ENCODE measurements at places on chromosomes 5 and 9.

DNA sequence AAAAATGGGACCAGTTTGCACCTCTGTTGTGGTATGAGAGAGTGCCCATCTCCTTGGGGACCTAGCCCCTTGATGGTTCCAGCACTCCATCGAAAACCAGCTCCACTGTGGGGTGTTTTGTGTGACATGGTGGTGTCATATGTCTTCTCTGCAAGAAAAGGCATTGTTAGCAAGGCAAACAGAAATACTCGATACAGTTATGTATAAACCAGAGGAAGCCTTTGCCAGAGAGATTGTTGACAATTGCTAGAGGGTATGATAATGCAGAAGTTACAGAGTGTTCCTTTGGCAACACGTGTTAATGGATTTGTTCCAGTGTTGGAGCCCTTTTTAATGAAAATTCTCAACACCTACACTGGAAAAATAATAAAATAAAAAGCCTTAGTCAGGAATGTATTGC lies 270.4 kb upstream of the DMRT1 start:
- no peak for DNase-seq

- DNase-seq: no peak
These were observed 100.7 kb downstream of the KLF4 start for GRCh38 chr9:107388890-107389289.

GRCh38 chr5:39678534-39678933 lies 253.8 kb upstream of the DAB2 start:
- DNase-seq: no peak

- no peak for DNase-seq
These were observed 194.7 kb downstream of the DNAH5 start for GRCh38 chr5:13749766-13750165.

DNA sequence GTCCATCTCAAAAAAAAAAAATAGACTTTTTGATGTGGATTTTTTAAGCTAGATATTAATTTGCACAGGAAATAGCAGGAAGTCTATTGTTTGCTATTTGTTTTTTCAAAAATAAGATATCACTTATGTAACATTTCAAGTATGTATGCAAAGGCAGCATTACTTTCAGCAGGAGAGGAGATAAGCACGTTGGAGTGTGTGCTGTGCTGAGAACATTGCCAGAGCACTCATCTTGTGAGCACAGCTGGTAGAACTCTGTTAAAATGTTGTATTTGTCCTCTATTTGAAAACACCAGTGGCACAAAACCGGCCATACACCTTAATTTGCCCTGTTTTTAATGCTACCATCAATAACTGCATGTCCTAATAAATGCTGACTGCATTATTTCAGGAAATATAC lies 1061.9 kb upstream of the CDH18 start:
- DNase-seq: no peak

DNA sequence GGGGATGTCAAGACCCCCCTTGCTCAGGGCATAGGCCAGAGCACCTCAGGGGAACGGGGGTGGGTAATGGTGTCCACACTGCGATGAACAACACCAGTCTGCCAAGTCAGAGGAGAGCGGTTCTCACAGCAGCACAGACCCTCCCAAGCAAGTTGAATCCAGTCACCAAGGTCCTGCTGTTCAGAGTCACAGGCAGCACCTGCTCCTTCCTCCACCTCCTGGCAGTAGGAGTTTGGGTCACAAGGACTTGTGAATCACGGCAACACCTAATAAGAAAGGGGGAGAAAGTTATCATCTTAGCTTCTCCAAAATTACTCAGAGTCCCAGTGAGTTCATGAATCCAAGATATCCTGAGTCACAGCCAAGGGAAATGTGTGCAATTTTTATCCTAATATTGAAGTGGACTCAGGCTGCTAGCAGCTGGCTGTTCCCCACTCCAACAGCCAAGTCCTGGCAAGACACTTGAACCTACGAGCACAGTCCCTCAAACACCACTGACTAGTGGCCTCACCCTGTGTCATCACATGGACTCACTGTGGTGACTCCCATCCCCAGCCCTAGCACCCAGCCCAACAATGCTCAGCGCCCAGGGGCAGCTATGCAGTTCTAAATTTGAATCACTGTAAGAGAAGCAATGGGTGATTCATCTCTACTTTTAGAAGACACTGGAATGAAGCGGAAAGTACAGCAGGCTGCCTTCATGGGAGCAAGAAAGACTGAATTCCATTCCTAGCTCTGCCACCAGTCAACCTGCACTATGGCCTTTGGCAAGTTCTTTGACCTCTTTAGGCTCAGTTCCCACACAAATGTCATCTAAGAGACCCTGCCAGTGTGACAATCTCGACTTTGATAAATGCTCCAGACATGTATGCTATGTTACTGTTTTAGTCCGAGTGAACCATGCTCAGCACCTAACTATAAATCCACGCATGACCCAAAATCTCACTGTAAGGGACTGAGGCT lies 113.7 kb downstream of the KLHL3 start:
- no peak for DNase-seq

GRCh38 chr5:33531824-33532223 lies 91.1 kb downstream of the TARS1 start:
- no peak for DNase-seq

DNA sequence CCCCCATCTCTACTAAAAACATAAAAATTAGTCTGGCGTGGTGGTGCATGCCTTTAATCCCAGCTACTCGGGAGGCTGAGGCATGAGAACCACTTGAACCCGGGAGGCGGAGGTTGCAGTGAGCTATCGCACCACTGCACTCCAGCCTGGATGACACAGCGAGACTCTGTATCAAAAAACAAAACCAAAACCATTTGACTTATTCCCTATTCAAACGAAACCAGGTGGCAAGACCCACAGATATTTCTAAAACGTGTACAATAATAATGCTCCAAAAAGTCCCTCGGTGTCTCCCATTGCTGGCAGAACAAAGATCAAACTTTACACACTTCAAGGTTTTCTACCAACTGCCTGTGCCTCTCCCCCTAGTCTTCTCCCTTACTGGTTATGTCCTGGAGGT lies 29.8 kb downstream of the HMGCR start:
- no peak for DNase-seq

DNA sequence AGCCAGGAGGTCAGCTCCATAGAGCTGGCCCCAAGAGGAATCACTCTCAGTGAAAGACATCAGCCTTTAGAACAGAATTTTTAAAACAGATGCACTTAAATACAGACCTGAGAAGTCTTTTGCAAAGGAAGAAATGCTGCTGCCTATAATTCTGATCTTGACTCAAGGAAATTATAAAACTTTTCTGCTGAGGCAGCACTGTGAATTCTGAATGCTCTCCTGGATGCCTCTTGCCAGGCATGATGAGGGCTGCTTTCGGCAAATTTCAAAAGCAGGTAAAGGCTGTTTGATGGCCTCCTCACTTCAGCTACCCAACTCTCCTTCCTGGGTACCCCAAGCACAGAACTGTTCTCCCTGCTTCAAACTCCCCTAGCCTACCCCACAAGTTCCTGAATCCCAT lies 174.8 kb downstream of the CDK5RAP2 start:
- no peak for DNase-seq

- no peak for DNase-seq
These were observed 262.9 kb downstream of the PIK3R1 start for GRCh38 chr5:68478301-68479095.

DNA sequence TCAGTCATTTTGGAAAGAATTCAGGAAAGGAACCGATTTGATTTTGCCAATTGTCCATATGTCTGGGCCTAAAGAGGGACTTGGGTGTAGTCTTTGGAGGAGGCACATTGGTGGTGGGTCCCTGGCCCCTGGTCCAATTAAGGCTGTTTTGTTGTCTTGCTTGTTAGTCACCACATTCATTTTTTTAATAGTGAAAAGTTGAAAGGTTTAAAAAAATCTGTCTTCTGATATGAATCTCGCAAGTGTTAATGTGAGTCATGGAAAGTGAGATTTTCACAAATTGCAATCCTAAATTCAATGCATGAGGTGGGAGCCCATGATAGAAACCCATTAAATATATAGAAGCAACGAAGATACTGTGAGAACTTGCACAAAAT lies 165.9 kb upstream of the OTULINL start:
- no peak for DNase-seq

GRCh38 chr9:15746905-15747304 lies 194.1 kb downstream of the CCDC171 start:
- DNase-seq: no peak

- no peak for DNase-seq
These were observed 41.1 kb upstream of the TEX48 start for GRCh38 chr9:114722937-114723620.

DNA sequence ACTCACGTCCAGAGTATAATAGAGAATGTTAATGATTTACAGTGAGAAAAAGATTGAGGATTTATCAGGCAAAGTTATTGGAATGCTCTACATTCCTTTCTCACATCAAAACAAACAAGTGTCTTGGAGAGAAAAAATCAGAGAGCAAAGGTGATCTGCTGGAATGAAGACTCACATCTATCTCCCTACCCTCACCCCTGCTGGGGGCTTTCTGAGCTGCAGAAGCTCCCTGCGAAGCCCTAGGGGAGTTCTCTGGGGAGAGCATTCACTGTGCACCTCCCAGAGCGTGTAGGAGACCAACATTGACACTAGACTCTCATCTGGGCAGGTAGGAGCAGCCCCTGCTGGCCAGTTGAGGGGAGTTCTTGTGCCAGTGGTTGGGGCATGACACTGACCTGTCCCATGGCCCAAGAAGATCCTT lies 76.6 kb upstream of the ADAMTS16 start:
- DNase-seq: no peak

- DNase-seq: no peak
These were observed 1.7 kb upstream of the PTPDC1 start for GRCh38 chr9:94082553-94082952.

DNA sequence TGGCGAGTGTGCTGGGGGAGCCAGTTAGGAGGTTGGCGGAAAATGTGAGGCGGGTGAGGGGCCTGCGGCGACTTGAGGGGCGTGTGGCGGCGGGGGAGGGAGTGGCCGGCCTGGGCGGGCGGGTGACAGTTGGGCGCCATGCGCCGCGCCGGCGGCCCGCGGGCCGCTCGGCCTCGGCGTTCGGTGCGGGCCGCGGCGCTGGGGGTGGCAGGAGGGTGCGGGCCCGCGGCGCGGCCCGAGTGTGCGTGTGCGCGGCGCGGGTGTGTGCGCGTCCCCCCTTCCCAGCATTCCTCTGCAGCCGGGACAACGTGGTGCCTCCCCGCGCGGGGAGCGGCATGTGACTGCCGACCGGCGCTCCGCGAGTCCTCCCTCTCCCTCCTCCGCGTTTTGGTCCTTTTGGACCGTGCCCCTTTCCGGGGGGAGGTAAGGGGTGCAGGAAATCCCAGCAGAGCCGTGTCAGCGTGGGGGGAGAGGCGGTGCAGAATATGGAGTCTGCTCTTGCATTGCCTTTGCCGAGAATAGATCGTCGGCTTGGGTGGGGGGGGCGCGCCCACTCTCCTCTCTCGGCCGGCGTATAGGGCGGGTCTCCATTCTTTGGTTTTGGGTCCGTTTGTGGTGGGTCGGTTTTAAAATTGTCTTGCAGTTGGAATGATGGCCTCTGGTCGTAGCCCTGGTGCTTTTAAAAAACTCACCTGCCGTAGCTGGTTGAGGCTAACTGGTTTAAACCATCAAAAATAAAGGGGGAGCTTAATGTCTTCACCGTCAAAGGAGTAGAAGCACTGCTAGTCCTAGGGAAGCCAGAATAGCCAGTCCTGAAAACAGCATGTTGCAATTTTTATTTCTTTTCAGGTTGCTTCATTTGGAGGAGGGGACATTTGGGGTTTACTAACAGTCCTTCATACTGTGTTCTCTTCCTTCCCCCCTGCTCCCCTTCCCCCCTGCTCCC lies 2.0 kb downstream of the LARP1 start:
- DNase-seq: peak; percentile 31

GRCh38 chr5:128553747-128554146 lies 15.7 kb upstream of the FBN2 start:
- DNase-seq: no peak

DNA sequence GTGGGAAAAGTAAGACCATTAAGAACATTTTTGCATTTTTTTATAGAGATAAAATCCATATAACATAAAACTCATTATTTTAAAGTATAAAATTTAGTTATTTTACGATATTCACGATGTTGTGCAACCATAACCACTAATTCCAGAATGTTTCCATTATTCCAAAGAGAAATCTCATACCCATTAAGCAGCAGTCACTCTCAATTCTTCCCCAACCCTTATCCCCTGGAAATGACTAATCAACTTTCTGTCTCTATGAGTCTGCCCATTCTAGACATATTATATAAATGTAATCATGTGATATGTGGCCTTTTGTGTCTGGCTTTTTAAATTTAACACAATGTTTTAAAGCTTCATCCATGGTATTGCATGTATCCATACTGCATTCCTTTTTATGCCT lies 115.6 kb upstream of the ADAMTSL1 start:
- no peak for DNase-seq

- DNase-seq: no peak
These were observed 24.2 kb upstream of the MACIR start for GRCh38 chr5:103234239-103234975.

- no peak for DNase-seq
These were observed 83.2 kb downstream of the CDH9 start for GRCh38 chr5:26955161-26955560.

DNA sequence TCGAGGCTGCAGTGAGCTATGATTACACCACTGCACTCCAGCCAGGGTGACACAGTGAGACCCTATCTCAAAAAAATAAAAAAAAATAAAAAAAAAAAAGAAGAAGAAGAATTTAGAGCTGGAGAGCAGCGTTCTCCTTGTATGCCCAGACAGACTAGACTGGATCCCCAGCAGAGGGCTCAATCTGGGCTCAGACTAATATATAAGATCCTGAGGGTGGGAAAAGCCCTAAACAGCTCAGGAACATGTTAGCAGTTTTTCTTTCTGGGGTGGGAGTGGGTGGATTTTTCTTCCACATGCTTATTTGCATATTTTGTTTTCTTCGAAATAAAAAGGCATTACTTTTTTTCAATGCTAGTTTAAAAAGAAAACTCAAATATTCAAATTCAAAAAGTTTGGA lies 904 bp upstream of the BSPRY start:
- DNase-seq: no peak

- DNase-seq: no peak
These were observed 205.8 kb downstream of the TMEM38B start for GRCh38 chr9:105900123-105900522.

DNA sequence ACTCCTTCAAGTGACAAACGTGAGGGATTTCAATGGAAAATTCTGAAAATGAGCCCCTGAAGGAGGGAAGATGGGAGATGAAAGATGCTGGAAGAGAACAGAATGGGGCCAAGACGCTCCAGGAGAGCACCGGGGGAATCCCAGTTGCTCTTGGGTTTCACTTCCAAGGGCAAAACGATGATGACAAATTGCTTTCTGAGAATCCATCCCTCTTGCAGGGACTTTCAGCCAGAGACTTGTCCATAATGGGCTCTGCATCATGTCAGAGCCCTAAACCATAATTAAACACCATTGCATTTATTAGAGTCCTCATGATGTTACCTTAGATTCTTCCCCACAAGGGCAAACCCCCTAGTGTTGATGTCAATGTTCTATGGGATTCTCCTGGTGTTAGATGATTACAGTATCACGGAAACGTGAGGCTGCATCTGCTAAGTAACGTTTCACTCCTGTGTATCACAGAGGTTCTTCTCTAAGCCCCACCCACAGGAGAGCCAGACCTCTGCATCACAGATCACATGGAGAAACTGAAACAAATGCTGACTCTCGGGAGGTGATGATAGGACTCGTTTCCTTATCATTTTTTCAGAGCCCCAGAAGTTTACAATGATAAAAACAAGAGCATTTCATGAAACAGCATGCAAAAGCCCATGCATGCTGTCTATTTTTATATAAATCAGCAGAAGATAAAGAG lies 114.4 kb downstream of the TENT4A start:
- DNase-seq: peak; percentile 52
